Caki2 (cell line): ENCODE measurements at places on chromosomes 16 and 17.
A peak's percentile ranks its signal among the peaks of the same experiment; 100 is the strongest.

DNA sequence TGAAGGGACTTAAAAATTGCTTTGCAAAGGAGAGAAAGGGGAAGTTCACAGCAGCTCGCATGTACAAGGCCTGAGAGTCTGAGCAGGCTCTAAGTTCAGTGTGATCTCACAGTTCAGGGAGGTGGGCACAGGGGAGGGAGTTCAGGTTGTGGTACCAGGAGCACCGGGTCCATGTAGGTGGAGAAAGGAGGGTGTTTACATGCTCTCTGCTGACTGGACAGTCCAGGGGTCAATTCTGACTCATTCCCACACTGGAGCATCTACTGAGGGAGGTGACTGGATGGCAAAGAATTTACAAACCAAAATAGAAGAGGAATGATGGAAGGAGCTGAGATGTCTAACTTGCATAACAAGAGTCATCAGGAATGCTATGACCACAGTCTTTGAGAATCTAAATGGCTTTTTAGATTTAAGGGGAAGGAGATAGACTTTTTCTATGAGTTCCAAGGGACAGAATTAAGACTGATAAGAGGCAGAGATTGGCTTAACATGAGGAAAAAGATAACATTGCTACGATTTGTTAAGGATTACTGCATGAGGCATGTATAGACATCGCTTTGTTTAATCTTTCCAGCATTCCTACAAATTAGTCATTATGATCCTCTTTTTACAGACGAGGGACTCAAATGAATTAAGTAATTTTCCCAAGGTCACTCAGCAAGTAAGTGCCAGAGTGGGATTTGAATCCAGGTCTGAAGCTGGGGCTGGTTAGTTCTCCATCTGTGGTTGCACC lies 29.9 kb downstream of the MIS12 start:
- peak; percentile 95 for DNase-seq

GRCh38 chr16:30567160-30567990 lies 4.1 kb downstream of the ZNF688 start:
- peak; percentile 65 for DNase-seq

DNA sequence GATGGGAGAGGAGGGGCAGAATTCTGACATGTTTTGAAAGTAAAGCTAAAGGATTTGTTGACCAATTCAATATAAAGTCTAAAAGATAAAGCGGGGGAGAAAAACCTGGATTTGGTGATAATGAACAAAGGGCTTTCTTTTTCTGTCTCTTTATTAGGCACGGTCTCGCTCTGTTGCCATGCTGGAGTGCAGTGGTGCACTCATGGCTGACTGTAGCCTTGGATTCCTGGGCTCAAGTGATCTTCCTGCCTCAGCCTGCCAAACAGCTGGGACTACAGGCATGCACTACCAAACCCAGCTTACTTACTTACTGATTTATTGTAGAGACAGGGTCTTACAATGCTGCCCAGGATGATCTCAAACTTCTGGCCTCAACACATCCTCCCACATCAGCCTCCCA lies 7.5 kb downstream of the CDR2 start:
- peak; percentile 54 for DNase-seq

DNA sequence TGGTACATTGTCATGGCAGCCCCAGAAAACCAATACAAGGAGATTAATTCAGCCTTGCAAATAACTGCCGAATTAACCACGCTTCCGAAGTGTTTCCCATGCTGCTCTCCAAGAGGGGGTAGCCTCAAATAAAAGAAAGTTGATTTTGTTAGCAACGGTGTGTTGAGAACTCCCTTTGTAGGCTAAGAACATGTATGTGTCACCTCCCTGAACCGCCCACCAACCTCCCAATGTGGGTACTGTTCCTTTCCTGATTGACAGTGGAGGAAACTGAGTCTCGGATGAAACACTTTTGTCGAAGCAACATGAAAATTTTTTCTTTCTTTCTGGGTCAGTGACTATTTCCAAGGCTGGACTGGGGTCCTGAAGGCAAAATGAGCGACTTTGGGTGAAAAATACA lies 25.1 kb downstream of the CACNG4 start:
- no peak for DNase-seq
